Stimulated activated naive CD8-positive, alpha-beta T cell treated with anti-CD3 and anti-CD28 coated beads, Interleukin-15, amount 100 ng/mL, for 72 hours (primary cell): ENCODE measurements at places on chromosomes 1 and 21.

DNA sequence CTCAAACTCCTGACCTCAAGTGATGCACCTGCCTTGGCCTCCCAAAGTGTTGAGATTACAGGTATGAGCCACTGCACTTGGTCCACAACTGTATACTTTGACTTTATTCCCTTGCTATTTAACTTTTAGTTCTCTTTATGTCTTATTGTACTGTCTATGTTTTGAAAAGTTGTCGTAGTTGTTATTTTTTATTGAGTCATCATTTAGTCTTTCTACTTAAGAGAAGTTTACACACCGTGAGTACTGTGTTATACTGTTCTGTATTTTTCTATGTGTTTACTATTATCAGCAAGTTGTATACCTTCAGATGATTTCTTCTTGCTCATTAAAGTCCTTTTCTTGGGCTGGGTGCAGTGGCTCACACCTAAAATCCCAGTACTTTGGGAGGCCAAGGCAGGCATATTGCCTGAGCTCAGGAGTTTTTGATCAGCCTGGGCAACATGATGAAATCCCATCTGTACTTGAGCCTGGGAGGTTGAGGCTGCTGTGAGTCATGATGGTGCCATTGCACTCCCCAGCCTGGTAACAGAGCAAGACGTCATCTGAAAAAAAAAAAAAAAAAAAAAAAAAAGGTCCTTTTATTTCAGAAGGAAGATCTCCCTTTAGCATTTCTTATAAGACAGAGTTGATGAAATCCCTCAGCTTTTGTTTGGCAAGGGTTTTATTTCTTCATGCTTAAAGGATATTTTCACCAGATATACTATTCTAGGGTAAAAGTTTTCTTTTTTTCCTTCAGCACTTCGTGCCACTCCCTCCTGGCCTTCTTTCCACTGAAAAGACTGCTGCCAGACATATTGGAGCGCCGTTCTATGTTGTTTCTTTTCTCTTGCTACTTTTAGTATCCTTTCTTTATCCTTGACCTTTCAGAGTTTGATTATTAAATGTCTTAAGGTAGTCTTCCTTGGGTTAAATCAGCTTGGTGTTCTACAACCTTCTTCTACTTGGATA is 47.6 kb downstream of the TNFSF18 start:
- no peak for DNase-seq

DNA sequence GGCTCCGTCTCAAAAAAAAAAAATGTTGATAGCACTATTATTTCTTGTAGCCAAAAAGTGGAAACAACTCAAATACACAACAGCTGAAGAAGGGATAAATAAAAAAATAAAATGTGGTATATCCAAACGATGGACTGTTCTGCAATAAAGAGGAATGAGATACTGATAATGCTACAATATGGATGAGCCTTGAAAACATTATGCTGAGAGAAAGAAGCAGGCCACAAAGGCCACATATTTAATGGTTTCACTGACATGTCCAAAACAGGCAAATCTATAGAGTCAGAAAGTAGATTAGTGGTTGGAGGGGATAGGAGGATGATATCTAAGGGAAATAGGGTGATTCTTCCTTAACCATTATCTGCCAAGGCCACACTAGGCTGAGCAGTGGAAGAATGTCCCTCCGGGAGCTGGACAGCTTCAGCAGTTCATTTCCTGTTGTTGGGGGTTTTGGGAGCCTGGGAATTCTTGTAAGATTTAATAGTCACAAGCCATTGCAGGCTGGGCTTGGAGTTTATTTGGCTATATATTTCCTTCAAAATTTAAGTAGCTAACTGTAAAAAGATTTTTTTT is 53.5 kb downstream of the ST3GAL3 start:
- DNase-seq: no peak

DNA sequence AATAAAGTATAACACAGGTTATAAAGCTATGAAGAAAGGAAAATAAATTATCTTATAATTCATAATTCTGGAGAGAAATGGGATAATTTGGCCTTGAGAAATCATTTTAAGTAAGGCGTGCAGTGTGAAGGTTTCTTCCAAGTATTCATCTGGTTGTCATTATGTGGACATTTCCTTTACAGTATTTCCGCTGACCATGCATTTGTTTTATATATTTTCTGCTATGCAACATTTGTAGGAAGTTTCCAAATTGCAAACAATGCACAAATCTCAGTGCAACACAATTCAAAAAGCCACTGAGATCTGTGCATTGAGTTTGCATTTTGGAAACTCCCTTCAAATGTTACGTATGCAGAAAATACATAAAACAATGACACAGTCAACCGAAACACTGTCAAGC is 17.8 kb downstream of the ZNF670 start:
- DNase-seq: no peak

GRCh38 chr21:38417726-38418125 is 80.6 kb downstream of the ERG start:
- no peak for DNase-seq

- no peak for DNase-seq
Measured at GRCh38 chr1:37914719-37915475, 32.0 kb downstream of the INPP5B start.

DNA sequence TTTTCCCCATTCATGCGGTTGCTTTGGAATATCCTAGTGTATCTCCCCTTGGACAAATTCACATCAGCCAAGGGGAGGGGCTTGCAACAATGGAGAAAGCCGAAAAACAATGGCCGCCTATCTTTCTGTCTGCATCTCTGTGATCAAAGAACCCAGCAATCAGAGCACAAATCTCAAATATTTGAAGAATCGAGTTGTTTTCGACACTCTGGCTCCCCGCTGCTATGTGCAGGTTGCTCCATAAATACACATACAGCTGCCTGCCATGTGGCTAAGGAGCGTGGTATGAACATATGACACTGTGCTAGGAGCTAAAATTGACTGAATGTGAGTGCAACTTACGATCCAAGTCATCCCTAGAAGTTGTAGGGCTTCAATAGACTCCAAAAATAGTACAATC is 8.5 kb downstream of the CFHR4 start:
- DNase-seq: no peak

DNA sequence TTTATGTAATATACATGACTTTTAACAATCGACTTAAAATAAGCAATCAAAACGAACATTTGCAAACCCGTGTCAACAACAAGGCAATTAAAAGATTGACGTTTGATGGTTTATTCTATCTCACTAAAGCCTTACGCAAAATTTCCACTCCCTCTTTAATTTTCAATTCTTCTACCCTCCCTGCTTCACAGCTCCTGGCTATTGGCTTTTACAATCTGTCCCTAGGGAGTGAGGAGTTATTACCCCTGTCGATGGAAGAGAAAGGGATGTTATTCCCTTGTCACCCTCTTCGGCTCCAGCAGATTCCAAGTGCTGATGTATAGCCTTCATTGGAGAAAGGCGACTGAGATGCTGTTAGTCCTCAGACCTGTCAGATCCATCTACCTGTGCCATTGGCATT is 161.3 kb downstream of the ZNF281 start:
- DNase-seq: no peak

DNA sequence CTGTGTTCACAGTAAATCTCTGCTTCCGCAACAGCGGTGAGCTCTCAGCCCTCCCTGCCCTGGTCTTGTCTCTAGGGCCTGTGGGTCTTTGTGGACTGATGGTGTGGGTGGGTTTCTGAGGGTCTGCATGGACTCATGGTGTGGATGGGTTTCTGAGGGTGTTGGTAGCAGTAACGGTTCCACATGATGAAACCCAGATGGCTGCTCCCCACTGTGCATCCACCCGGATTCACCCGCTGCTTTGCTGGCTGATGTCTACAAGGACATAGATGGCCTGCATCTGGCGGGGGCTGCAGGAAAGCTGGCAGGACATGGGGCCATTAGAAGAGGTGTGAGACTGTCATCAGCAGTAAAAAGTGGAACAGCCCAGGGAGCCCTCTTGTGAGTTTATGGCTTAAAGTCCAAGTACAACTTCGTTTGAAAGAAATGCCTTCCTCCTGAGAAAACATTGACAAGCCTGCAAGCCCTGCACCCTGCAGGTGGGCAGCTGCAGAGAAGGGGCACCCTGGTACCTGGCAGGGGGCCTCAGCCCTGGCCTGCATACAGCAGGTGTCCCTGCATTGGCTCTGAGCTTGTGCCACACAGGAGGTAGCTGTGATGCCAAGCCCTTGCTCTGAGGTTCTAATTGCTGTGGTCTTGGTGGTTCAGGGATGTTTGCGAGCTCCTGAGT is 156.9 kb upstream of the COL6A1 start:
- DNase-seq: no peak

DNA sequence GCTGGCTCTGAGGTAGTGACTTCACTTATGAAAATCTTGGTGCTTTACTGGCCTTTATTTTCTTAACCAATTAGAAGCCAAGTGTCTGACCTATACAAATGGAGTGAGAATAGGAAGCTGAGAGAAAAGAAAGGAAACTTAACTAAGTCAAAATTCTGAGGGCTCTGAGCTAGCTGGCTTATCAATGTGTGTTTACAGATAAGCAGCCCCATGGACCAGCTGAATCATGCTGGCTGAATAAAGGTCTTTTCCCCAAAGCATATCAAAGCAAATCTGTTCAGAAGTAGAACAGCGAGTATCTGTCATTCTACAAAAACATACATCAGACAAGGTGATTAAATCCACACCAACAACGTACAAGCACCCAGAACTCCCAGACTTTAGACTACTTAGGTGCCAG is 117.2 kb downstream of the BRINP2 start:
- no peak for DNase-seq

DNA sequence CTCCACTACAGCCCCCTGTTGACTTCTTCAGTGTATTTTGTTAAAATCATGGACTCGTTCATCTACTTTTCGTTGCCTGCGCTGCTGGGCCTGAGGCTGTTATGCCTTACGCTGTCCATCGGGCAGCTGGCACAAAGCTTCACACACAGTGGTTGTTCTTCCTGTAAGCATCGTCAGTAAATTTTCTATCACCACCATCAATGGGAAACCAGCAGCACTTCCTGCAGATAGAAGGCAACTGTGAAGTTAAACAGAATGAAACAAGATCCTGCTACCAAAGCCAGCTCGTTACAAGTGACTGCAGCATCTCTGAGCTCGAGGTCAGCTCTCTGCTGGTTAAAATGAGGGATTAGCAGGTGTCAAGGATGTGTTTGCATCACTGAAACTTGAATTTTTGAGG is 21.9 kb upstream of the PADI6 start:
- no peak for DNase-seq

- DNase-seq: no peak
Measured at GRCh38 chr1:166116026-166116425, 50.8 kb downstream of the FAM78B start.

- no peak for DNase-seq
Measured at GRCh38 chr1:46133781-46134350, 1.4 kb upstream of the PIK3R3 start.

DNA sequence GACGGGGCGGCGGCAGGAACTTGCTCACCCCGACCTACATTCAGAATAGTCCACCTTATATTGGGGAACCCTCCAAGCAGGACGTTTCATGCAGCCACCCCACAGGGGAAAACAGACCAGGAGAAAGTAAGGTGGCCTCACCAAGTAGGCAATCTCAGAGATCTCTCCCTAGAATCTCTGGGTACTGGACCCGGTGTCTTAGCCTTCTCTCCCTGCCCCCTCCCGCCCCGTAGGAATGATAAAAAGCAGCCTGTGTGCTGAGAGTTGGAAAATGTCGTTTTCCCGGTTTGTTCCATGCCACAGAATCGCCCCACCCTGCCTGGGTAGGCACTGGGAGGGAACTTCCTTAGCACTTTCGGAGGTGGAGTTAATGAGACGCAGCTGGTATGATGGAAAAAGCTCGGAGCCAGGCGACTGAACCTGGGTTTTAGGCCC is 789 bp upstream of the PTPN14 start:
- no peak for DNase-seq

DNA sequence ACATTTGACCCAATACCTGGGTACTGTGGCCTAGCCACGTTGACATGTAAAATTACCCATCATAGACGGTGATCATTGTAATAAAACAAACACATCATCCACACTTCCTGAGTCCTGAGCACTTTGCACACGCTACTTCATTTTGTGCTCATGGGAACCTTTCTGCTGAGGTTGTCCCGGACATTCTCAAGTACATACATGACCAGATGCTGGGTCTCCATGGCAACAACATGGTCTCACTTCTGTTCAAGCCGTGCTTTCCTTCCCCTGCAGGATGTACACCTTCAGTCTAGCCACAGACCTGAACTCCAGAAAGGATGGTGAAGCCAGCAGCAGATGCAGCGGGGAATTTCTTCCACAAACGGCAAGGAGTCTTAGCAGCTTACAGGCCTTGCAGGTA is 22.7 kb downstream of the UBASH3A start:
- DNase-seq: no peak

GRCh38 chr1:236917448-236917847 is 86.8 kb downstream of the MT1HL1 start:
- DNase-seq: no peak

- DNase-seq: peak; percentile 100
Measured at GRCh38 chr1:15525050-15526020, 1.3 kb upstream of the DNAJC16 start.

DNA sequence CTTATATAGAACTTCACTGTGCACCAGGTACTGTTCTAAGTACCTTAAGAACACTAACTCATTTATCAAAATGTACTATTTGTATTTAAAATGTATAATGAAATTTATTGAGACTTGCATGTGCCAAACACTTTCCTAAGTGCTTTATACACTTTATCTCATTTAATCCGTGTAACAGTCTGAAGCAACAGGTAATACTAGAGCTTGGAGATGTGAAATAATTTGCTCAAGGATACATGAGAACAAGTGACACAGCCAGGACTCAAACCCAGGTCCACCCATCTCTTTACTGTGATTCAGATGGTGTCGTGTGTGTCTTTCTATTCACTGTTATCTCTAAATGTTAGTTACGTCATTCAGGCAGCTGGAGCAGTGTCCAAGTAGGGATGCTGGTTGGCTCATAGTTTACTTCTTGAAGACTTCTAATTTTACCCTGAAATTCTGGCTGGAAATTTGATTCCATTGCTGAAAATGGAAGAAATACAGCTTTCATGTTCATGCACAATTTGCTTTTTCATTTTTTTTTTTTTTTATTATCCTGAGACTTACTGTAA is 169.7 kb upstream of the UBE2U start:
- DNase-seq: no peak

GRCh38 chr1:172352435-172352834 is 68.0 kb upstream of the C1orf105 start:
- no peak for DNase-seq

DNA sequence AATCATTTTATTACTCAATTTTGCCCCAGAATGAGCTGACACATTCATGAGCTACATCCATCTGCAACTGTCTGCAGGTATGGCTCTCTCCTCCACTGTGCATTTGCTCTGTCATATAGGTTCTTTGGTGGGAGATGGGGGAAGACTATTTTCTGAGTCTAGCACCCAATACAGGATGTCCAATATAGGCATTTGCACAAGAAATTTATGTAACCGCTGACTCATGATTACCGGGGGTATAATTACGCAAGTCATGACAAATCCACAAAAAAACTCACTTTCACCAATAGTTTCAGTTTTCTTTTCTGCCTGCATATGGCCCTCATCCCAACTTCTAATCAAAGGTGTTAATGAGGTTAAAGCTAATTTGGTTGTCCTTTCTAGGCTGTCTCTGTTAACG is 17.5 kb upstream of the VSIG8 start:
- DNase-seq: no peak

- no peak for DNase-seq
Measured at GRCh38 chr21:28669971-28670653, 322.6 kb downstream of the LTN1 start.

GRCh38 chr1:95650631-95651030 is 416.6 kb downstream of the RWDD3 start:
- DNase-seq: no peak
